ENCODE measurements at places on chromosomes 4 and X.

- no peak for DNase-seq
These were observed 81.6 kb downstream of the KDM6A start for GRCh38 chrX:44954562-44954961.

GRCh38 chr4:185879666-185880312 is 67.8 kb upstream of the SORBS2 start:
- no peak for DNase-seq

- no peak for DNase-seq
These were observed 127.3 kb upstream of the WDR1 start for GRCh38 chr4:10243856-10244255.

GRCh38 chr4:99856166-99856565 is 38.1 kb downstream of the LAMTOR3 start:
- DNase-seq = peak; percentile 29

All from stimulated activated CD4-positive, alpha-beta T cell treated with anti-CD3 and anti-CD28 coated beads, Interleukin-4, amount 100 ng/mL, for 24 hours (primary cell).